ENCODE measurements at places on chromosomes 1 and 21. TPM values are rescaled to one million over a fixed set of nuclear protein-coding genes. Genes with fewer than 3 reads are reported as not detected.

GNB1 gene
- 180 TPM for total RNA-seq

CTSS gene
- 2.2 TPM for total RNA-seq

CD84 gene
- total RNA-seq: not detected

RIMS3 gene
- 0.16 TPM for total RNA-seq

RLF gene
- 28.9 TPM for total RNA-seq

CD2 gene
- not detected for total RNA-seq

SPRR4 gene
- total RNA-seq: not detected

All from epithelial cell of alveolus of lung (primary cell).